ENCODE measurements at places on chromosomes 3 and 15.

- no peak overlapping the region for H3K27ac ChIP-seq
- DNase-seq, result no peak
- H3K27me3 ChIP-seq, result peaks cover 4% of the 10 kb centered on the region
- no peak overlapping the region for H3K4me3 ChIP-seq
- no peaks in the 10 kb centered on the region for H3K36me3 ChIP-seq
- no peaks in the 10 kb centered on the region for H3K4me1 ChIP-seq
Measured at GRCh38 chr15:94791008-94791407, 559.6 kb downstream of the MCTP2 start.

- H3K4me1 ChIP-seq, result no peaks in the 10 kb centered on the region
- H3K36me3 ChIP-seq, result no peaks in the 10 kb centered on the region
Measured at GRCh38 chr3:154168998-154169795, 48.0 kb downstream of the ARHGEF26 start.

- H3K36me3 ChIP-seq, result no peaks in the 10 kb centered on the region
- H3K27ac ChIP-seq, result peak overlapping the region; percentile 62
- H3K27me3 ChIP-seq, result no peaks in the 10 kb centered on the region
- no peak overlapping the region for H3K4me3 ChIP-seq
Measured at GRCh38 chr3:127677541-127678314, 5.0 kb downstream of the ABTB1 start.

GRCh38 chr15:34514251-34514670 is 69.2 kb downstream of the GOLGA8B start:
- DNase-seq, result no peak
- H3K4me3 ChIP-seq, result peak overlapping the region; percentile 92
- H3K27me3 ChIP-seq, result peaks cover 19% of the 10 kb centered on the region
- H3K4me1 ChIP-seq, result peaks cover 8% of the 10 kb centered on the region
- H3K36me3 ChIP-seq, result no peaks in the 10 kb centered on the region
- H3K27ac ChIP-seq, result peak overlapping the region; percentile 21

DNA sequence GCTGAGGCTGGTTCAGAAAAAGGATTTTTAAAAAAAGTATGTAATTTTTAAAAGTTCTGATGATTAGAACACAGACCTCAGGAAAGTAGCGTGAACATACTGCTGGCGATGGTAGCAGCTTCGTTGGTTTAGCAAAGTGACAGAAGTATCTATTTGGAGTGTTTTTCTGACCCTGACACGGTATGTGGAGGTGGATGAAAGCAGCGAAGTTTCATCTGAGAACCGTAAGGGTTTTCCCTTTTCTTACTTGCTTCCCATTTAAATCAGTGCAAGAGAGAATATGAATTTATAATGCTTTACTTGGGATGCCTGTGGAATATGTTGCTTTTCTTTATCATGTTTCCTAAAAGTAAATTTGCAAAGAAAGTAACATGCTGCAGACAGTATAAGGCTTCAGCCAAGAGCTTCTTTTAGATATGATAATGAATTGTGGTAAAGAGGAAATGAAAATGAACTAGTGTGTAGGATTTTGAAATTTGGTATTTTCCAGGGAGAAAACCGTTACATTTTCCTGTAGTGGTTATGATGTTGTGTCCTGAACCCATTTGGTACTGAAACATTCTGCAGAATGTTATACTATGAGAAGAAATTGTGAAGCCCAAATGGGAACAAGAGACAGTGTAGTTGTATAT is 3.9 kb downstream of the CHST2 start:
- H3K27ac ChIP-seq, result peak overlapping the region; percentile 21
- H3K27me3 ChIP-seq, result no peaks in the 10 kb centered on the region
- no peak for DNase-seq
- H3K4me1 ChIP-seq, result peaks cover 22% of the 10 kb centered on the region

DNA sequence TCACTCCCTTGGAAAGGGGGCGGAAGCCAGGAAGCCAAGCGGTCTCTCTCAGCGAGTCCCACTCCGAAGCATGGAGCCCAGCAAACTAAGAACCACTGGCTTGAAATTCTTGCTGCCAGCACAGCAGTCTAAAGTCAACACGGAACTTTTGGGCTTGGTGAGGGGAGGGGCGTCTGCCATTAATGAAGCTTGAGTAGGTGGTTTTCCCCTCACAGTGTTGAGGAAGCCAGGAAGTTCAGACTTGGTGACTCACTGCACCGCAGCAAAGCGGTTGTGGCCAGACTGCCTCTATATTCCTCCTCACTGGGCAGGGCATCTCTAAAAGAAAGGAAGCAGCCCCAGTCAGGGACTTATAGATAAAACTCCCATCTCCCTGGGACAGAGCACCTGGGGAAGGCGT is 665.4 kb upstream of the CBLB start:
- H3K27me3 ChIP-seq, result no peaks in the 10 kb centered on the region
- peak; percentile 63 for DNase-seq
- H3K4me3 ChIP-seq, result no peak overlapping the region
- H3K4me1 ChIP-seq, result peaks cover 10% of the 10 kb centered on the region
- peaks cover 15% of the 10 kb centered on the region for H3K36me3 ChIP-seq
- H3K27ac ChIP-seq, result no peak overlapping the region

GRCh38 chr3:109396806-109397205 is 59.5 kb upstream of the DPPA4 start:
- H3K4me1 ChIP-seq, result no peaks in the 10 kb centered on the region
- DNase-seq, result no peak
- no peak overlapping the region for H3K4me3 ChIP-seq
- no peak overlapping the region for H3K27ac ChIP-seq
- H3K27me3 ChIP-seq, result no peaks in the 10 kb centered on the region
- H3K36me3 ChIP-seq, result no peaks in the 10 kb centered on the region

DNA sequence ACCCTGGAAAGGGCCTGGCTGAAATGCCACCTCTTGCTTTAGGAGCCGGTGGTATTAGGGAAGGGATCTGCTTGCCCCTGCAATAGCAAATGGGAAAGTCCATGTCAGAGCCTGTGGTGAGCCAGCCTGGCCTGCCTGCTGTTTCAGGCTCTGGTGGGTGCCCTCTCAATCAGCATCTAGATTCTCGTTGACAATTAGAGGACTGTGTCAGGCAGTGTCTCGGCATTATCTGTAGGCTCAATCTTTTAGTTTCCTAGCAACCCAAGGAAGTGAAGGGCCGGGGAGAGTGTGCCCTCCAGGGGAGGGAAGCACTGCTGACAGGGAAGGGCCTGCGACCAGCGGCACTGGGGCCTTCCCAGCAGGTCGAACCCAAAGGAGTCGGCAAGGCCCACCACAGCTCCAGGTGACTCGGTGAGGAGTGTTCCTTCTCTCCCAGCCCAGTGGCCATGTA is 42.1 kb downstream of the TLE3 start:
- no peak overlapping the region for H3K4me3 ChIP-seq
- no peaks in the 10 kb centered on the region for H3K36me3 ChIP-seq
- no peak for DNase-seq
- H3K27ac ChIP-seq, result no peak overlapping the region
- H3K4me1 ChIP-seq, result no peaks in the 10 kb centered on the region

- DNase-seq, result peak; percentile 14
- no peaks in the 10 kb centered on the region for H3K27me3 ChIP-seq
- H3K4me1 ChIP-seq, result peaks cover 22% of the 10 kb centered on the region
Measured at GRCh38 chr3:160369784-160370183, 29.2 kb downstream of the IFT80 start.

- DNase-seq, result no peak
- peaks cover 52% of the 10 kb centered on the region for H3K27me3 ChIP-seq
- peak overlapping the region; percentile 35 for H3K4me3 ChIP-seq
- no peaks in the 10 kb centered on the region for H3K36me3 ChIP-seq
Measured at GRCh38 chr15:83285979-83286553, 1.6 kb upstream of the BNC1 start.

GRCh38 chr3:22360970-22361369 is 610.0 kb upstream of the ZNF385D start:
- no peak overlapping the region for H3K27ac ChIP-seq
- no peak overlapping the region for H3K4me3 ChIP-seq
- no peaks in the 10 kb centered on the region for H3K4me1 ChIP-seq
- no peak for DNase-seq
